ENCODE measurements at places on chromosomes 4 and X.

DNA sequence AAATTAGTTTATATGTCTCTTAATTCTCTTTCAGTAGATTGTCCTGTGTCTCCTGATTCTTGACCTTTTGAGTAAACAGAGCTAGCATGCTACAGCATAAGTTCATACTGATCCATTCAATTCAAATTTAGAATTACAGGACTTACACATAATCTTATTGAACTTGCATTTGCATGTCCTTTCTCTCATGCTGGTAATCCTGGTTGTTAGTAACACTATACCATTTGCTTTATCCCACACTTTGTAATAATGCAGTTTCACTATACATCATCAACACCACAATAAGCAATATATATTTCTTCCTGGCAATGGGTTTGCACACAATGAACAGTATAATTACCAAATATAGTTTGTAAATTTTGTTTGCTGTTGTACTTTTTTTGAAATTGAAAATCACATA lies 937.2 kb upstream of the GRID2 start:
- no peak for DNase-seq

GRCh38 chr4:1231637-1232360 lies 17.1 kb downstream of the CTBP1 start:
- DNase-seq: no peak

- no peak for DNase-seq
These were observed 7.6 kb downstream of the CYBB start for GRCh38 chrX:37787423-37787869.

GRCh38 chr4:72942565-72942964 lies 127.0 kb downstream of the COX18 start:
- DNase-seq: no peak

- no peak for DNase-seq
These were observed 385.6 kb upstream of the PCDH10 start for GRCh38 chr4:132763465-132763864.

DNA sequence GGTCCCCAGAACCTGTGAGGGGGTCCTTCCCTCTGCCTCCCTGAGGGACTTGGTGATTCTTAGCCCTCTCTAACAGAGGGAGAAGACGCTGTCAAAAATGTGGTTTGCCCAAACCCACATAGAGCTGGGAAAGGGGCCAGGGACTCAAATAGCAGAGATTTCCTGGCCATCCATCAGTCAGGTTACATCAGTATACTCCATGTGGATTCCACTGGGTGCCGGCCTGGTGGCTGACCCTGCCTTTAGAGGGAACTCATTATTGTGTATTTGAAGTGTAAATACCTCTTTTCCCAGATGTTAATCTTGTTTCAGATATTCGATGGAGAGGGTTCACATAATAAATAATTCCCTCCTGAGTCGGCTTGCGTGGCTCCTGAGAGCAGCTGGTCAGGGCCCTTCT lies 130.3 kb downstream of the TBL1X start:
- DNase-seq: no peak

DNA sequence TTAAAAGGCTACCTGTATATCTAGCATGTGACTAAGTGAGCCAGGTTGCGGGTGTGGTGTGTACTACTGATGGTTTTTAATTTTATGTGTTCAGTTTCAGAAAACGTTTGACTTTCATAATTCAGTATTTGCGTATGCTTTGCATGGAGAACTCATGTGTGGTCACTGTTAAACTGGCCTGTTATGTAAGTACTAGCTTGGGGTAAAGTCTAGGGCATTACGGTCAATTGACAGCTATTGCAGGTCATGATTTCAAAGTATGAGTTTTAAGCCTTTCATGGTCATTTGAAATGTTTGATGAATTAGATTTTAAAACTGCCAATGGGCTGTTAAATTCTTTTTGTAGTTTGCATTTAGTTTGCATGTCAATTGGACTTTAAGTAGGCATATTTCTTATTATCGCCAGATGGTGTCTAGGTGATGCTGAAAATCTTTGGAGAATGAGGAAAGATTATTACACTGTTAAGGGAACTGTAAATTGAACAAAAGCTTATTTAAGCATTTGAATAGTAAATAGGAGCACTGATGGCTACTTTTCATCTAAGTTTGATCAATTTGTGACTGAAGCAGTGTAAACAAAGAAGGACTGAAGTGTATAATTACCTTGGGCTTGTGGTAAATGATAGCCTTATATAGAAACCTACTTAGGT lies 563.4 kb downstream of the DACH2 start:
- no peak for DNase-seq

GRCh38 chrX:69150281-69150960 lies 14.8 kb downstream of the PJA1 start:
- DNase-seq: no peak
